Activated CD8-positive, alpha-beta memory T cell treated with anti-CD3 and anti-CD28 coated beads for 4 hours (primary cell): ENCODE measurements at places on chromosomes 16 and 17.

GRCh38 chr17:74070374-74070773, 133.1 kb upstream of the RPL38 start:
- DNase-seq, result no peak

GRCh38 chr17:7213895-7214299, 5.7 kb downstream of the DLG4 start:
- peak; percentile 20 for DNase-seq

GRCh38 chr16:27437946-27438345, 36.0 kb downstream of the IL21R start:
- DNase-seq, result no peak

GRCh38 chr17:81314398-81315081, 19.4 kb upstream of the SLC38A10 start:
- no peak for DNase-seq

- DNase-seq, result no peak
Measured at GRCh38 chr17:78991906-78992532, 12.3 kb upstream of the LGALS3BP start.

DNA sequence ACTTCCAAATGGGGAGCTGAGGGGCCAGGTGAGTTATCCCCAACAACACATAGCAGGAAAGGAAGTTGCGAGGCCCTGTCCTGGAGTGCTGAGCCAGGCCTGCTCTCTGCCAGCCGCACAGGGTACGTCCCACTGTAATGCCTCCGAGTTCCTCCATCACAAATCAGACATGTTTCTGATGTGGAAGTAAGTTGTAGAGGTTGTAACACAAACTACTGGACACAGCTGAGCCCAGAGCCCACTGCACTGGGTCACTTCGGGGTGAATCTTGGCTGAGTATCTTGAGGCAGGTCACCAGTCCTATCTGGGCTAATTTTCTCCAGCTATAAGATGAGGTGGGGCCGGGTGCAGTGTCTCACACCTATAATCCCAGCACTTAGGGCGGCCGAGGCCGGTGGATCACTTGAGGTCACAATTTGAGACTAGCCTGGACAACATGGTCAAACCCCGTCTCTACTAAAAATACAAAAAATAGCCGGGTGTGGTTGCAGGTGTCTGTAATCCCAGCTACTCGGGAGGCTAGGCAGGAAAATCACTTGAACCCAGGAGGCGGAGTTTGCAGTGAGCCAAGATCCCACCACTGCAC, 100.8 kb upstream of the CDH5 start:
- no peak for DNase-seq

DNA sequence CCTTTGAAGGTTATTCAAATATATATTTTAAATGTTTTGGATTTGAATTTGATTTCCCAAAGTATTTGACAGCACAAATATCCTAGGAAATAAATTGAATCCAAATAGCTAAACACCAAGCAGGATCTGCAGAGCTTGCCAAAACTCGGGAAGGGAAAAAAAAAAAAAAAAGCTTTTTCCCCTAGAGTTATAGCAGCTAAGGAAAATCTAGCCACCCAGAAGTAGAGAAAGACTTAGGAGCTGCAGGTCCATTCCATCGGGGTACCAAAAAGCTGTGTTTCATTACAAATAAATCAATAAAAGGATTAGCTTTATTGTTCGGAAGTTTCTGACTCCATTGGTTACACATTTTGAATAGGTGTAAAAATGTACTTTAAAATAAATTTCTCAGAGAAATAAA, 19.3 kb downstream of the HSF5 start:
- no peak for DNase-seq

DNA sequence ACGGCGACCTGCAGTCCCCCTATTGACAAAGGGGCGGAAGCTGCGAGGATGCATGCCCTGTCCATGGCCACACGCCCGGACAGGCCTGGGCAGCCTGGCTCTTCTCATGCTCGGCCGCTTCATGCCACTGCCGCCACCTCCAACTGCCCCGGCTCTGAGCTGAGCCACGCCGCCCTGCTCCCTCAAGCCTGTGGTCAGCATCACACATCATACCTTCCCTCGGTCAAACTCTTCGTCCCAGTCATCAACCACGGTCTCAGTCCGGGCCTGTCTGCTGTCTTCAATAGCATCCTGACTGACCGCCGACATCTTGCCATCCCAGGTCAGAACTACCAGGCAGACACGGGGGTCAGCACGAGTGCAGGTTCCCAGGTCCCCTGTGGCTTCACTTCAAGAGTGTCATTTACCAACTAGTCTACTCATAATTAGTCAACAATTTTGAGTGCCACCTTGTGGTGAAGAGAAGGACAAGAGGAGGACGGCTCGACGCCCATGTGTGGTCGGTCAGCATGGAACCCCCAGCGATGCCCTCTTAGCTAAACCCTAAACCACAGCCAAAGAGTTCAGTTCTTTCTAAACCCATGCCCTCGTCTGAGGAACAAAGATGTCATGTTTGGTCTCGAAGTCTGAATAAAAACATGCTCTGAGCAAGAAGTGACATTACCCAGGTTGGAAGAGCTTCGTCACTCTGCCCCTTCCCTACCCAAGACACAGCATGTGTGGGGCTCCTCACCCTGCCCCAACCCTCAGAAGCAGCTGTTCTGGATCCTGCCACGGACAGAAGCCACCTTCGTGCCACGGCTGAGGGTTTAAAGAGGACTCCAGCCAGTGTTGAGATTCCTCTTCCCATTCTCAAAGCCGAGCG, 16.9 kb upstream of the CYTH1 start:
- DNase-seq, result no peak

DNA sequence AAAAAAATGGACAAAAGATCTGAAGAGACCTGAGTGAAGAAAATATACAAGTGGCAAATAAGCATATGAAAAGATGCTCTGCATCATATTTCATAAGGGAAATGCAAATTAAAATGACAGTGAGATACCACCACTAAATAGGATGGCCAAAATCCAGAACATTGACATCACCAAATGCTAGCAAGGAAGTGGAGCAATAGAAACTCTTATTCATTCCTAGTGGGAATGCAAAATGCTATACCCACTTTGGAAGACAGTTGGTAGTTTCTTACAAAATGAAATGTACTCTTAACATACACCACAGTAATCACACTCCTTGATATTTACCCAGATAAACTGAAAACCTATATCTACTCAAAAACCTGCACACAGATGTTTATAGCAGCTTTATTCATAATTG, 33.6 kb downstream of the DHRS7B start:
- no peak for DNase-seq

GRCh38 chr16:3202903-3203539, 15.0 kb downstream of the OR1F1 start:
- no peak for DNase-seq

DNA sequence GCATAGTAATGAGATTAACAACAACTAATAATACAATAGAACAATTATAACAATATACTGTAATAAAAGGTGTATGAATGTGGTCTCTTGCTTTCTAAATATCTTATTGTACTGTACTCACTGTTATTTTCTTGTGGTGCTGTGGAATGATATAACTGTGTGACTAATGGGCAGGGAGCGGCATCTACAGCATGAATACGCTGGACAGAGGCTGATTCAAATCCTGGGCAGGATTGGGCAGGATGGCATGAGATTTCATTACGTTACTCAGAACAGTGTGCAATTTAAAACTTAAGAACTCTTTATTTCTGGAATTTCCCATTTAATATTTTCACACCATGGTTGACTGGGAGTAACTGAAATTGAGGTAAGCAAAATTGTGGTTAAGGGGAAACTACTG, 1239.8 kb upstream of the GOT2 start:
- DNase-seq, result no peak

DNA sequence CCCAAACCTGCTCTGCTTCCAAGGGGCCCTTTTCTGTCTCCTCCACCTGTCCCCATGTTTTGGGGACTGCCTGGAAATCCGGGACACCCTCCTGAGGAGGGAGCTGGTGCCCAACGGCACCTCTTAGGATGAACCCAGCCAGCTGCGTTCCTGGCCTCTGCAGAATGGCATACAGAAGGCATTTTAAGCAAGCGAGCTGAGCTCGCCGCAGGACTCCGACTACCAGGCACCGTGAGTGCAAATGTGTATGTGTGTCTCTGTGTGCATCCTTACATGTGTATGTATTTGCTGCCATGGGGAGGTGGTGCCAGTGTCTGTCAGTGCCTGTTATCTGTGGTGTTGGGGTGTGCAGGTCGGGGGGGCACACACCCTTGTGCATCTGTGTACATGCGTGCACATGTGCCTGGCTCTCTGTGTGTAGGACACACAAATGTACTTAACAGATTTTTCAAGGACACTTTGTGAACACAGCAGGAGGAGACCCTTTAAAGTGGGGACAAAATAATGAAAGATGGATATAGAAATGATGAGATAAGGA, 39.3 kb downstream of the ABAT start:
- no peak for DNase-seq

GRCh38 chr17:72576289-72576759, 455.5 kb downstream of the SOX9 start:
- DNase-seq, result no peak

GRCh38 chr16:51734220-51734619, 583.1 kb upstream of the SALL1 start:
- DNase-seq, result no peak

DNA sequence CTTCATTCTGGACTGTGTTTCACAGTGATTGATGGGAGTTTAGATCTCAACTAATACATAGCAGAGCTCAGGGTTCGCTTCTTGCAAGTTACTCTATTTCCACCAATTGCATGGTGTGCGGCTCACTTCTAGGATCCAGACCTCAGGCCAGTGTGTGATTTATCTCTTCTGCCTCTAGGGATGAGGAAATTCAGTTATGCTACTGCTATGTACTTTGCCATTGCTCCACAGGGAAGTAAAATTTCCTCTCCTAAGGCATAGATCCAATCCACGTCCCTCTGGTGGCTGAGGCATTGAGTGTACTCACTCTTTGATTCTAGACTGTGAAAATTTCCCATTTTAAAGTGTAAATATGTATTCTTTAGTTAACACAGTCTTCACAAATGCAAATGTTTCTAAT, 214.1 kb downstream of the HS3ST3B1 start:
- DNase-seq, result no peak

GRCh38 chr17:49200423-49201083, 9.8 kb downstream of the GNGT2 start:
- DNase-seq, result no peak

GRCh38 chr17:50621574-50622031, 13.1 kb upstream of the ABCC3 start:
- DNase-seq, result no peak

DNA sequence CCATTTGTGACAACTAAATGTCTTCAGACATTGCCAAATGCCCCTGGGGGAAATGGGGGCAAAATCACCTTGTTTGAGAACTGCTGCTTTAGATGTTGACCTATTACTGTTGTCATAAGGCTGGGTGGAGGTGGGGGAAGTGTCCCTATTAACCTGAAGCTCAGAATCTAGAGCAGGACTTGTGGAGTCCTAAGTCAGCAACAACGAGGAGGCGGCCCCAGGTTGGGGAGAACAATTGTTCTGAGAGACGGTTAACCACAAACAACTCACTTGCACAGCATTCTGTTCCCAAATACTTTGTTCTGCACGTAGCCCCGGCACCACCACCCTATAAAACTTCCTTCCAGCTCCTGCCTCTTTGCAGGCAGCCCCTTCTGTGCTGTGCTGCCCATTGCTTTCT, 32.5 kb downstream of the TEKT5 start:
- no peak for DNase-seq

- DNase-seq, result no peak
Measured at GRCh38 chr16:66996324-66996982, 8.1 kb downstream of the CES4A start.

- no peak for DNase-seq
Measured at GRCh38 chr17:83053021-83053681, 26.3 kb upstream of the METRNL start.

DNA sequence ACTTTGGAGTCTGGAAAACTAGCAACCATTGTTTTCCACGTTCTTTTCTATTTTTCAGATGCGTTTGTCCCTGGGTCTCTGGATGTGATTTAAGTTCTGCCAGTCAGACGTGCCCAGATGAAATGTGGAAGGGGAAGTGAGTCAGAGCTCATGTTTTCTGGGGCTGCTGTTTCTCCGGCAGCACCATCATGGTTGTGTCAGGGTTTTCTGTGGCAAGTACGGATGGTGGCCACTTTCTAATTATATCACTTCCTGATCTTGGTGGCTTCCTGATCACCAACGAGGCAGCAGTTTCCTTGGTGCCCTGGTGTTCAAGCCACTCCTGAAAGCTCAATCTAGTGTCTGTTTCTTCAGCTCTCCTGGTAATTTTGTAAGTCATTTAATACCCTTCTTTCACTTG, 31.4 kb upstream of the PMFBP1 start:
- no peak for DNase-seq
